ENCODE measurements at places on chromosomes 2 and 18.

- no peak for DNase-seq
These were observed 16.9 kb downstream of the PUM2 start for GRCh38 chr2:20333738-20334137.

DNA sequence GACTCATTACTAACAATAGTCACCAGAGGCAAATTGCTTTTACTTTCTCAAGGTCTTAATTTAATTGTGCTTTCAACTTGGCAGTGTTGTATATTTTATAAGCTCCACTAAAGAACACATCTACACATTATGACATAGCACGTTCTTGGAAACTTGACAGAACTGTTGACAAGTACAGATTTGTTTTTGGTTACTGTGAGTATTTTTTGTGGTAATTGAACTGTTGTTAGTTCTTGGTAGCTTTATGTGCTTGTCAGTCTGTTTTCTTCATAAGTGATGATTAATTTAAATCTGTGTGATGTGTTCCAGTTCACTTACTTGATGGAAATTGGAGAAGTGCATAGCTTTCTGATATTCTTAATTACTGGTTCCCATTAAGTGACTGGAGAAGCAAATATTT lies 63.9 kb downstream of the COMMD1 start:
- no peak for DNase-seq

GRCh38 chr2:239581352-239581901 lies 180.6 kb upstream of the HDAC4 start:
- DNase-seq, result no peak

- no peak for DNase-seq
These were observed 277.9 kb downstream of the NDUFA10 start for GRCh38 chr2:239747274-239747673.

DNA sequence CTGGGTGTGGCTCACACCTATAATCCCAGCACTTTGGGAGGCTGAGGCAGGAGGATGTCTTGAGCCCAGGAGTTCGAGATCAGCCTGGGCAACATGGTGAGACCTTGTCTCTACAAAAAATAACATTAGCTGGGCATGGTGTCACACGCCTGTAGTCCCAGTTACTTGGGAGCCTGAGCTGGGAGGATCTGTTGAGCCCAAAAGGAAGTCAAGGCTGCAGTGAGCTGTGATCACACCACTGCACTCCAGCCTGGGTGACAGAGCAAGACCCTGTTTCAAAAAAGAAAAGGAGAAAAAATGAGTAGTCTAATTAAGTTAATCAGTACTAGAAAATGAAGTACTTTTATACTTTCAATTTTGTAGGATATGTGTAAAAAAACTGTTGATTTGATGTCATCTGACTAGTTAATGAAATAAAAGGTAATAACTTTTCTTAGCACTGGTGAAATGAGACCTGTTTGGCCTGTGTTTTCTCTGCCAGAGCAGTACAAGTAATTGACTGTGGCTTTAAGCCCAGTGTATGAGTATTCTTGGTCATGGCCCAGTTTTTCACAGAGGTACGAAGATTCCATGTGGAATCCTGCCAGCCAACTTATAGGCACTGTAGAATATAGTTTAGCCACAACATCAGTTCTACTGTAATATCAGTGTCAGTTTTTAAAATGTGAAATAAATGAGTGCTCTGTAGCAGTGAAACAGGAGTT lies 35.8 kb downstream of the MFSD6 start:
- no peak for DNase-seq

GRCh38 chr18:22466608-22467395 lies 49.1 kb upstream of the CTAGE1 start:
- DNase-seq, result no peak

GRCh38 chr18:45663403-45664045 lies 48.2 kb downstream of the SLC14A2 start:
- DNase-seq, result no peak

GRCh38 chr2:109178968-109179367 lies 50.0 kb downstream of the SH3RF3 start:
- DNase-seq, result no peak

- no peak for DNase-seq
These were observed 123.7 kb downstream of the TNS1 start for GRCh38 chr2:217878915-217879590.

DNA sequence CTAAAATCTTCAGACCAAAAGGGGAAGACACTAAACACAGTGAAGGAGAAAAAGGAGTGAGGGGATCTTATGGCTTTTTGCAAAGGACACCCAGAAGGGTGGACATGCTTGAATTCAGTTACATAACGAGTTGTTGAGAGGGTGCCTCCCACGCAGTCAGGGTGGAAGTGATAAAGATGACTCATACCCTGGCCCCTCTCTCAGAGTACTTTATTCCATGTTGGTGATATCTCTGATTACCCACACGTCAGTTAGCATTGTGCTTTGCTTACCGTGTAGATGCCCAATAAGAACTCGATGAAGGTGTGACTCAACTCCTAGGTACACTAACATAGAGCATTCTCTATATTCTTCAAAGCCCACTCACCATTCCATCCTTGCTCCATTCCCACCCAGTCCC lies 44.4 kb downstream of the EN1 start:
- DNase-seq, result no peak

- DNase-seq, result peak; percentile 80
These were observed 124.7 kb downstream of the CABLES1 start for GRCh38 chr18:23259701-23260681.

DNA sequence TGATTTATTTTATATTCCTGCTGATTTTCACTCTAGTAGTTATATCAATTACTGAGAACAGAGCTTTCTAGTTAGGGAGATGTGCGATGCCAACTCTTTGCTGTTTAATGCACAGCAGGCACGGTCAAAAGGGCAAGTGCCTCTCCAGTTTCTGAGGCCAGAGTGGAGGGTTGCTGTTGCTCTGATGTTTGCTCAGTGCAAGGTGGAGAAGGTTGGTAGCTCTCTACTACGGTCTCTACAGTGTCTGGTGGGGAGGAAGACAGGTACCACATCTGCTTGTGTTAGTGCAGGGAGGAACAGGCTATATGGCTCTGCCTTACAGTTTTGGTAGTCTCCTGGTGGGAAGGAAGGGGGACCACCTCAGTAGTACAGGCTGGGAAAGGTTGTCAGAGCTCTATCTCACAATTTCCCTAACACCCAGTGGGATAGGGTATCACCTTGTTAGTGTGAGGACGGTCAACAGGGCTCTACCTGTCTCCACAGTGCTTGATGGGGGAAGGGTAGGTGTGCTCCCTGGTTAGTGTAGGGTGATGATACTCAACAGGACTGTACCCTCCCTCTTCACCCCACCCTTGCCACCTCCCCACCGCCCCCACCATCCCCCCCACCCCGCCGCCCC lies 85.9 kb downstream of the FANCL start:
- DNase-seq, result no peak

Measured in foreskin melanocyte (primary cell).